Common myeloid progenitor, CD34-positive (primary cell): ENCODE measurements at places on chromosomes 5 and 9.

DNA sequence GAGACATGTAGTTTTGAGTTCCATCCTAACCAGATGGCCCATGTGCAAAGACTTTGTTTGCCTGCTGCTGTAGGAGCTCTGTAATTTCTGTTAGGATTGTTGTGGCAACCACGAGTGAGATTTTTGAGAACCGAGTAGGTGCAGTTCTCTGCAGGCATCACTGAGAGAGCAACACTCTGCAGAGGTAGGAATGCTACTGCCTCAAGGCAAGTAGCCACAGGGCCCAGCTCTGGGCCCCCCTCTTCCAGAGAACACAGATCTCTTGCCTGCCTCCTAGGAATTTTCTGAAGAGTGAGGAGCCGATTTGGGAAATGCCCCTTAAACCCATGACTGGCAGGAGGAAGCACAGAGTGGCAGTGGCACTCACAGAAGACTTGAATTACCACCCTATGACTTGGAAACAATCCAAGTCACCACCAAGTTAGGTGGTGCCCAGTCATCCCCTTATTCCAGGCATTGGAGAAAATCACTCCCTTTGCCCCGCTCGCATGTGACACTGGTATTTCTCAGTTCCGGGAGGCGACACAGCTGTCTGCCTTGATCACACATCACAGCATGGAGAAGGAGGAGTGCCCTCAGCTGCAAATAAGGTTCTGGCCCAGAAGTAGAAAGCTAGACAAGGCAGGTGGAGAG, 52.5 kb upstream of the SLC2A8 start:
- DNase-seq, result no peak

GRCh38 chr5:129137637-129138036, 43.1 kb downstream of the ISOC1 start:
- no peak for DNase-seq

- no peak for DNase-seq
Observed at GRCh38 chr9:431701-432100, 217.0 kb downstream of the DOCK8 start.

DNA sequence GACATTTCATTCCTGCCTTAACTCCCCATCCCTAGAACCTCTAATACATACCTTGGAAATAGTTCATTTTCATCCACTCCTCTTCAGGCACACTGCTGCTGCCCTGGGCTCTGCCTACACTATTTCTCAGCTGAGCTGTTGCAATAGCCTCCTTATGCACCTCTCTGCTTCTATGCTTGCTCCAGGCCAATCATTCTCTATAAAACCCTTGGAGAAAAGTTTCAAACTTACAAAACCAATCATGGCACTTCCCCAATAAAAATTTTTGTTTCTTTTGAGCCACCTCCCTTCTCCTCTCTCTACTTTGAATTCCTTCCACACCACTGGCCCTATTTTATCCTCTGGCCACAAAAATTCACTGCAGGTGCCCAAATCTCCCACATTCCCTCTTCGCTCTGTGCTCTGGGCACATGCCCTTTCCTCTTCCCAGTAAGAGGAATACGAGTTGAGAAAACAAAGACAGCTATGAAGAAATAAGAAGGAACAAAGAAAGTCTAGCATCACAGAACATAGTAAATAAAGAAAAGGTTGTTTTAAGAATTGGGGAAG, 301.4 kb downstream of the ELAVL2 start:
- no peak for DNase-seq

DNA sequence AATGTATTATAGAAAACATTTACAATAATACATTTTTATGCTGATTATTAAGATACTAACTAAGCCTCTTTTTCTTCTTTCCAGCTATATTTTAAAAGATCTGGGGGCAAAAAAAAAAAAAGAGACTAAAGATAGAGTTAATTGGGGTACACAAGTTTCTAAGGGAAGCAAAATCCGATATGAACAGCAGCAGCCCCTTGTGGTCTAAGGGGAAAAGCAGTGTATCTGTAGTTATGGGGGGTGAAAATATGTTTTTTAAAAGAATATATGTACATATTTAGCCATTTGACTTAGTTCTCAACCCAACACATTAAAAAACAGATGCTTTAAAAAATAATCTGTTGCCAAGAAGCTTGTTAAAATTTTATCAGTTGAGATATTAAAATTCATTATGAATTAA, 134.3 kb upstream of the POU5F2 start:
- no peak for DNase-seq

- no peak for DNase-seq
Observed at GRCh38 chr5:148511810-148512347, 128.1 kb downstream of the FBXO38 start.

GRCh38 chr5:171116719-171117118, 192.3 kb upstream of the TLX3 start:
- DNase-seq, result no peak

GRCh38 chr5:83097689-83098231, 20.4 kb downstream of the XRCC4 start:
- no peak for DNase-seq

GRCh38 chr9:81461196-81461595, 228.2 kb downstream of the TLE1 start:
- no peak for DNase-seq

DNA sequence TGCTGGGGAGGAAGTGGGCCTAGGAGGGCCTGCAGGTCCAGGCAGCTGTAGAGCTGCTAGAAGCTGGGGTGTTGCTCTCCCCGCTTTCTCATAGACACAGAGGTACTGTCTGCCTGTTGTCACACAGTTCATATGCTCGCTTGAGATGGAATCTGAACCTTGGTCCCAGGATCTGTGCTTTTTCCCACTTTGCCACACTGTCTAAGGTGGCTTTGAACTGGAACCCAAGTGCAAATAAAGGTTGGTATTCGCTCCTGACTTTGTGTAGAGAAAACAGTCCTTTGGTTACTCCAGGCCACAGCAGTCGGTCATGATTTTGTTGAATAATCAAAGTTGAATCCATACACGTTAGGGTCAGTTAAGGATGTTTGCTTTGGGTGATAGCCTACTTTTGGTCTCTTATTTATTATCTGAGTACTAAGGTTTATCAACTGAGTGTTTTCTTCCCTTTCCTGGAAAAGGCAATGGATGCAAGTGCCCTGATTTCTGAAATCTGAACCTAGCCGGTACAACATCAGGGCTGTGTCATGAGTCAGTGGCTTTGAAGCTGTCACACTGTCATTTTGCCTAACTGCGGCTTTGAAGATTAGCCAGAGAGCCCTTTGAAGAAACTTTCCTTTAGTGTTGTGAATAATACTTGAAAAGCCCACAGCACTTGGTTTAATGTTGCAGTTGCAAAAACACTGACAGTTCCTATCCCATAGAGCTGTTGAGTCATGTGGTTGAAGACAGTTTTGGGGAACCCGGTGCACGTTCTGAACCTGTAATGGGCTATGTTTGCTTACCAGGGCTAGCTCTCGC, 41.3 kb downstream of the HABP4 start:
- DNase-seq, result no peak

DNA sequence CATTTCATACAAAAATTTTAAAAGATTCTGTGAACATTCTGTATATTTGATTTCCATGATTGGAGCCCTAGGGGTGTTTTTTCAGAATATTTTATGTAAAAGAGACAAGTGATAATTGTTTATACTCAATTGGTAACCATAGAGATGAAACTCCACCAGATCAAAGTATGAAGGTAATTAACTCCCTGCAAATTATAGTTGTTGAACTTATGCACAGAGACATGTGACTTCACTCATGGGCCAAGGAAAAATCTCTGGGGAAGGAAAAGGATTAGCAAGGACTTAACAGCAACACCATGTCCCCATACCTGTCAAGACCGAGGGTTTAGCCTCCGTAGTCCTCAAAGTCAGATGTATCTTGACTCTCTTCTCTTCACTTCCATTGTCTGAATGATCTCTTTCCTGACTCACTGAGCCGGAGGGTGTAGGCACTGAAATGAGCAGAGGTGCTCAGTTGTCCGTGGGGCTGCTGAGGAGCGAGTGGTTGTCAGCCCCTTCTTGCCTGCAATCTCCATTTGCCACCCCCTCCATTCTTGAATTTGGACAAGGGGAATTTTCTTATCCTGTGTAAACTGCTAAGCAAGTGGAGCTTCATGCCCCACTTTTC, 17.5 kb upstream of the CXCL14 start:
- DNase-seq, result no peak

DNA sequence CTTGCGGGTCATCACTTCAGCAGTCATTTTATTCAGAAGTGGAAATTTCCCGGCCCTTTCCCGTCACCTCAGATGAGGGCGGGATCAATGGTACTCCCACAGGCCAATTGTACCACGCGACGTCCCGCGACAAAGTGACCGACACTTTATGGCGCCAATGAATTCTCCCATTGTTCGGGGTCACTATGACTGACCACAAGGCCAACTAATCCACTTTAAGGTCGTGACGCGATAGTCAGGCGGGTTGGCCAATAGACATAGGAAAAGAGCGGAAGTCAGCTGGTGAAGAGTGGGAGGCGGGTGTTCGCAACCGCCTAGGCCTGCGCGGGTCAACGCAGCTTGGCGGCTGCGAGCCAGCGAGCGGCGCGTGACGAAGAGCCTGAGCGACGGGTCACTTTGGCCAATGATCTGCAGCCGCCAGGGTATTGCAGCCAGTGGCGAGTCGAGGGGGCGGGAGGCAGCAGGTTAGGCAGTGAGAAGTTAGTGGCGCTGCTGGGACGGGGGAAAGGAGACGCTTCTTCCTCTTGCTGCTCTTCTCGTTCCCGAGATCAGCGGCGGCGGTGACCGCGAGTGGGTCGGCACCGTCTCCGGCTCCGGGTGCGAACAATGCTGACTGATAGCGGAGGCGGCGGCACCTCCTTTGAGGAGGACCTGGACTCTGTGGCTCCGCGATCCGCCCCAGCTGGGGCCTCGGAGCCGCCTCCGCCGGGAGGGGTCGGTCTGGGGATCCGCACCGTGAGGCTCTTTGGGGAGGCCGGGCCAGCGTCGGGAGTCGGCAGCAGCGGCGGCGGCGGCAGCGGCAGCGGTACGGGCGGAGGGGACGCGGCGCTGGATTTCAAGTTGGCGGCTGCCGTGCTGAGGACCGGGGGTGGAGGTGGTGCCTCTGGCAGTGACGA, at the start of gene ANKHD1:
ANKHD1 (plus strand) TSS at position 472 of the 896 bp plus-strand sequence; CDS start at position 607, 135 bp downstream.
- peak; percentile 100 for DNase-seq

DNA sequence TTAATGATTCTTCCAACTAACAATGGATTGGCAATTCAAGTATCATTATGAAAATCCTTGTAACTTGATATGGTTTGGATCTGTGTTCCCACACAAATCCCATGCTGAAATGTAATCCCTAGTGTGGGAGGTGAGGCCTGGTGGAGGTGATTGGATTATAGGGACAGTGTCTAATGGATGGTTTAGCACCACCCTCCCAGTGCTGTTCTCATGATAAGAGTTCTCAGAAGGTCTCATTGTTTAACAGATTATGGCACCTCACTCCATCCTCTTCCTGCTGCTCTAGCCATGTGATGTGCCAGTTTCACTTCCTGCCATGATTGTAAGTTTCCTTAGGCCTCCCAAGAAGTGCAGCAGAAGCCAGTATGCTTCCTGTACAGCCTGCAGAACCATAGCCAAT, 1116.2 kb upstream of the EDIL3 start:
- DNase-seq, result no peak

GRCh38 chr5:169637085-169637548, at the start of gene DOCK2:
Gene DOCK2 (plus strand): TSS chr5:169637275. CDS start chr5:169637327, 52 bp downstream.
- DNase-seq, result peak; percentile 97

- no peak for DNase-seq
Observed at GRCh38 chr9:27126670-27127069, 17.6 kb downstream of the TEK start.

DNA sequence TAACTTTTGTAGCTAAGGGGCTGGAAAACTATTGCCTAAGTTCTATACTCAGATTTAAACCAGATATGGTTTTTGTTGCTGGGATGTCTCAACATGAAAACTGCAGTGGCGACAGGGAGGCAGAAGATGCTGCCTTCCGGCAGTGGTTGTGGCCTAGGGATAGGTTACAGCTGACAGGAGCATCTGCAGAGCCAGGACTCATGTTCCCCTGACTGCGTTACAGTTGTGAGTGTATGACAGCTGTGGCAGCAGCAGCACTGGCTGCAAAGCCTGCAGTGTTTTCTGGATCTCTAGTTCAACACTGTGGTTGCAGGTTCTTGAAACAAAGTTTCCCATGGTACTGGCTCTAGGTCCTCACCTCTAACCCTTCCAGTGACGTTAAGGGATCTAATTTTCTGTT, 498.8 kb upstream of the CDH18 start:
- DNase-seq, result no peak

GRCh38 chr5:91176288-91177016, 206.7 kb downstream of the ARRDC3 start:
- DNase-seq, result no peak

GRCh38 chr9:75616841-75617566, 273.5 kb upstream of the PCSK5 start:
- no peak for DNase-seq

GRCh38 chr5:41722359-41722950, 147.8 kb downstream of the OXCT1 start:
- no peak for DNase-seq
